ENCODE measurements at places on chromosomes 3 and 15.

DNA sequence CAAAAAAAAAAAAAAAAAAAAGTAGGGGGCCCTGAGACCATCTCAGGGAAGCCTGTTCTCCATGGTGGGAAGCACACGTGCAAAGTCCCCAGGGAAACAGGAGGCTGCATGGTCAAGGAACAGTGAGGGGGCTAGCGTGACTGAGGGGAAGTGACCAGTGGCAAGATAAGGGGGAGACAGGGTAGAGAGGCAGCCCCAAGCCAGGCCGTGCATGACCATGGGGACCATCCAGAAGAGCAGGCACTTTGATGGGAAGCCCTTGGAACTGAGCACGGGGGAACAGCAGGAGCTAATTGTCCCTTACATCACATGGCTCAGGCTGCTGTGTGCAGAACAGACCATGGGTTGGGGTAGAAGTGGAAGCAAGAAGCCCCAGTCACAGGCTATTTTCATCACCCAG lies 196.2 kb downstream of the NTRK3 start:
- DNase-seq: no peak

DNA sequence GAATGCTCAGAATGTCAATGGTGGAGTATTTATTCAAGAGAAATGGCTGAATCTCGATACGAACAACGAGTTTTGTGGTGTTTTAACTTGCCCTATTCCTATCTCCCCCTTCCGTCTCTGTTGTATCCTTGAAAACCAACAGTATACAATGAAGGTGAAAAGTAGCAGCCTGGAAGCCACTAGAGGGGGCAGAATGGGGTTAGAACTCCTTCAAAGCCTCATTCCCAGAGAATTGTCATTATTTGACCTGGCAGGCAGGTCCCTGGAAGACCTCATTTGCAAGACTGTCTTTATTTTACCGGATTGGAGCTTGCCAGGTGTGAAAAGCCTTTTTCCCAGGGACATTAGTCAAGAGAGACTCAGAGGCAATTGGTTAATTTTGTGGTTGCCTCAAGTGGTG lies 139.4 kb downstream of the LRRC28 start:
- DNase-seq: no peak

GRCh38 chr3:19522305-19522704 lies 374.0 kb downstream of the KCNH8 start:
- no peak for DNase-seq

GRCh38 chr3:141553055-141553454 lies 66.2 kb downstream of the RASA2 start:
- no peak for DNase-seq

DNA sequence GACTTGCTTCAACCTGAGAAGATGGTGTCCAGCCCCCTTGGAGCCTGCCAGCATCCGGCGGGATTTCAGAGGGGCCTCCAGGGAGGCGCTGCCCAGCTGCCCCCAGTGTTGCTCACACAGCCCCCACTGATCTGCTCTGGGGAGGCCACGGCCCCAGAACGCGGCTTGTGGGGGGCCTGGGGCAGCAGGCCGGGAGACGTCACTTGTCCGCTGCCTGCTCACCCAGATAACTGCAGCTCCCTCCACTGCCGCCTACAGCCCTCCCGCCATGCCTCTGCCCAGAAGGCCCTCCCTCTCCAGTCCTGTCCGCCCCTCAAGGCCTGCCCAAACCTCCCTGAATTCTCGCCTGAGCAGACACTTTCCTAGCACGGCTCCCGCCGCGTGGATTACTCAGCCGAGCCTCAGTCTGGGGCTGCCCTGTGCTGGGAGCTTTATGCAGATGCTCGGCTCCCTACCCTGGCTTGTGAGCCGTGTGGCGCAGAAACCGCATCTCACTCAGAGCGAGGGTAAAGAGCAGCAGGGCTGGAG lies 17.2 kb upstream of the ADIPOQ start:
- peak; percentile 69 for DNase-seq

GRCh38 chr15:78564743-78565096 lies 600 bp upstream of the CHRNA5 start:
- DNase-seq: no peak

- DNase-seq: no peak
These were observed 476.0 kb upstream of the TBL1XR1 start for GRCh38 chr3:177673112-177673914.

DNA sequence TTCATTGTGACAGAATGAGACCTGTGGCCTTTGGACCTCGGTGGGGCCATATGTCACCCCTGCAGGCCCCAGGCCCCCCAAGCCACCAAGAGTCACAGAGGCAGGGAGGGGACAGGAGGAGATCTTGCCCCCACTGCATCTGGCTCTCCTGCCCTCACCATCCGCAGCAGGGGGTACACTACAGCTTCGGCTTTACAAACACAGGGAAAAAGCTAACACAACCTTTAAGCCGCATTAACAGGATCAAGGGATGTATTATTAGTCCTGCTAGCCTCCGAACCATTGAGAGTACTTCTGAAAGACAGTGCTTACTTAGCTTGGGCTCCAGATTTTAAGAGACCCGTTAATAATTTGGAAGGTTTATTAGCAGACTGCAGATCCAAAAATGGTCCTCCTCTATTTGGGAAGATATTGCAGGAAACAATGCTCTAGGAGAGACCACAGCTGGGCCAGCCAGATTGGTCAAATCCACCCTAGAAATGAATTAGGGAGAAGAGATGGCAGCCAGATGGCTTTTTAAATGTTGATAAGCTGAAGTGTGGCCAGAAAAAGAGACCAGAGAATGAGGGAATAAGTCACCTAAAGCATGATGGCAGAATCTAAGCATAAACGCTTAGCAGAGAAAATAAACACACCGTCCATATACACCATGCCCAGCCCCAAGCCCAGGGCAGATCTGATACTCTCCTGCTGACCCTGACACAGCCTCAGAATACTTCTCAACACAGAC lies 31.5 kb downstream of the SRGAP3 start:
- no peak for DNase-seq

Measured in liver (tissue), 10 donors.